ENCODE measurements at places on chromosomes 4 and X. TPM values are rescaled to one million over a fixed set of nuclear protein-coding genes. Genes with fewer than 3 reads are reported as not detected.

WAS gene
- 84.0 TPM for total RNA-seq

SGMS2 gene
- total RNA-seq = 0.61 TPM

CLDN22 gene
- not detected for total RNA-seq

TXK gene
- 6.0 TPM for total RNA-seq

SLC7A11 gene
- 1.5 TPM for total RNA-seq

All from CD8-positive, alpha-beta memory T cell (primary cell).